ENCODE measurements at places on chromosomes 12 and 14.

- no peak for DNase-seq
Measured at GRCh38 chr14:36339816-36340215, 19.4 kb upstream of the MBIP start.

DNA sequence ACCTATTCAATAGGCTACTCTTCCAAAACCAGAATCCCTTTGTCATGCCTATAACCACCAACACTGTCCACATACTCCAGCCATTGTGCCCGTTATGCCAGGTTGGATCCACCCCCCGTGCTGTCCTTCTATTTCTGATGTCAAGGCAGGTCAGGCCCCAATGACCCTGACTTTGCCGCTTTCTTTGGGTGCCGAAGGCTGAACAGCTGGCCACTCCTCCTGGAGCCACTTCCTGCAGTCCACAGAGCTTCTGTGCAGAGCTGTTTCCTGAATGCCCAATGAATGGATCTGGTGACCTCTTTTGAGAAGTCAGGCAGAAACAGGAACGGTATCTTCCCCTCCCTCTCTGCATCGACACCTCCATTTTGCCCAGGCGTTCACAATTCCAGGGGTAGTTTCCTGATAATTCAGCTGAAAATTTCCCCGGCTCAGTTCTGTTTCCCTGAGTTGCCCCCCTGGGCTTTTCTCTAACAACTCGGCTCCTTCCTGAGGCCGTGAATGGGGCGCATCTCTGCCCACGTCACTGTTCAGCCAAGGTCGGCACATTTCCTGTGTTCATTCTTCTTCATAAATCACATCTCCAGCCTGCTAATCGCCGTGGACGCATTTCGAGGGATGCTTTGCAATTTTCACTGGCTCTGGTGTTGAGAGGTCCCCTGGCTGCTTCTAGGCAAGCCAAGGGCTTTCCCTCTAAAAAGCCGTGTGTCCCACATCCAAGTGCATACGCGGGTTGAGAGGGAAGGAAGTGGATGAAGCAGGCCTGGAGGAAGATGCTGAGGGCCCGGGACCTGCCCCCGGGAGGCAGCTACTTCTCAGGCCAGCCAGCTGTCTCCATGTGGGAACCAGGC lies 86.5 kb downstream of the PAPOLA start:
- no peak for DNase-seq

- no peak for DNase-seq
Measured at GRCh38 chr12:50188875-50189575, 21.9 kb upstream of the CERS5 start.

DNA sequence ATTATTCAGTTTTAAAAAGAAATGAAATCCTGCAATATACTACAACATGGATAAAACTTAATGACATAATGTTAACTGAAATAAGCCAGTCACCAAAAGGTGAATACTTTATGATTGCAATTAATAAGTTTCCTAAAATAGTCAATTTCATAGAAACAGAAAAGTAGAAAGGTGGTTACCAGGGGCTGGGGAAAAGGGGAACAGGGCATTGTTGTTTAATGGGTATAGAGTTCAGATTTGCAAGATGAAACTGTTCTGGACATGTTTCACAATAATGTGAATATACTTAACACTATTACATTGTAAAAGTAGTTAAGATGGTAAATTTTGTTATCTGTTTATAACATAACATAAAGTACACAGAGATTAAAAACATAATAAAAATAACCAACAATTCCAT lies 550.9 kb downstream of the CCER1 start:
- DNase-seq = no peak

DNA sequence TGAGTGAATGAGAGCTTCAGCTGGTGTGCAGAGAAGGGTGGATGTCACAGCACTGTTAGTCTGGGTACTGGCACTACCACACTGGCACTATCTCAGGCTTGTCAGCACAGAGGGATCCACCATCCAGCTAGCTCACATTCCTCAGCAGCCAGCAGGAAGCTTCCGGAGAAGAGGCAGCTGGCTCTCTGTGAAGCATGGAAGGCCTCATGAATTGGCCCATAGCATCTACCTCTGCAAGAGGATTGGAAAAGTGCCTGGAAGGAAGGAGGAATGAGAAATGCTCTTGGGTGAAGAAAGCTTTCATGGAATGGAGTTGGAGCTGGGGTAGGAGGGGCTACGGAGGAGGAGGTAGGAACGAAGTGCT lies 9.9 kb downstream of the KRT83 start:
- no peak for DNase-seq

DNA sequence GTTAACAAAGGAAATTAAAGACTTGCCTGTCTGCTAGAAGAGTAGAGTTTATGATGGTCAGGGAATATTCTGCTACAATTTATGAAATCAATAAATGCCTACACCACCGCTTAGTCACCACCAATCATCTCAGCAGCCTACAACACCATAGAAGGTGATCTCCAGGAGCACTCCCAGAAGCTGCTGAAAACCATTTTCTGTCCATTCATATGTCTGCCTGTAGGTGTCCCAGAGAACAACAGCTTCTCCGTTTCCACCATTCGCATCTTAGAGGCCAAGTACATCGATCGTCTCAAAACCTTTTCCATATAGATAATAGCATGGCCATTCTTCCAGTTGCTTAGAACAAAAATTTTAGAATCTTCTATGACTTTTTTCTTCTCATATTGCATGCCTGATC lies 303.4 kb downstream of the KCNC2 start:
- DNase-seq = no peak

DNA sequence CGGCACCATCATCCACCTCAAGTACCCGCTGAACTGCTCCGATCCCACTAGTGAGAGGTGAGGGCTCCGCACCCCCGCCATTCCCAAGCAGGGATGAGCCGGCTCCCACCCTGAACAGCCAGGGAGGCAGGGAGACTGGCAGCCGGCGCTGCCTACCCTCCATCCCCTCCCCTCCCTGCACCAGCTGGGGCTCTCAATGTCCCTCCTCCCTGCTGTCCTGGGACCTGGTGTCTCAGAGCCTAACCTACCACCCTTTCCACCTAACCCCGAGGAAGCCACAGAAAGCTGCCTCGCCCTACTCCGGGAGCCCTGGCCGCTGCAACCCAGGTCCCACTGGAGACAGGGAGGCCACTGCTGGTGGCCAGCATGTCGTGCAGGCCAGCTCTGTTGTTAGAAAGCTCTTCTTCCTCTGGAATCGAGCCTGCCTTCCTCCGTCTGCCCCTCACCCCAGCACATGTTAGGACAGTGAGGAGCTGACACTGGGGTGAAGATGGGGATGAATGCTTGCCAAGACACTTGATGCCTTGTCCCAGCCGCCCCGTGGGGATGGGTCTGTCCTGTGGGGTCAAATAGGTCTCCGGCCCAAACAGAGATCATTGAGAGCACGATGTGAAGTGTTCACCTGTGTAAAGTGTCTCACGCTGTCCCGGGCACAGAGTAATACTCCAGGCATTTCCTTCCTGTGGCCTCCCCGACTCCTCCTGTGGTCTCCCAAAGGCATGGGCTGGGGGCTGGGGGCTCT lies 1.1 kb downstream of the PTPN6 start:
- DNase-seq = no peak

DNA sequence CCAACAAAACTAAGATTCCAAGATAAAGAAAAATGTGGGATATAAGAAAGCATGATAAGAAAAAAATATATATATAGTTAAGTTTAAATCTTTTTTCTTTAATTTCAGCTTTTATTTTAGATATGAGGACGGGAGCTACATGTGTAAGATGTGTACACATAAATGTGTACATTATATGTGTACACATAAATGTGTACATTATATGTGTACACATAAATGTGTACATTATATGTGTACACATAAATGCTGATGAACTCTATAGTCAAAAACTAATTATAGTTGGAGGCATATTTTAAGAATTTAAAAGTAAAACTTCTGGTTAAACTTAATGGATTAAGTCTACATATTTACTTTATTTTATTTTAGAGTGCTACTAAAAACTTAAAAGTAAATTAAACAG lies 123.6 kb downstream of the BTG1 start:
- DNase-seq = no peak

DNA sequence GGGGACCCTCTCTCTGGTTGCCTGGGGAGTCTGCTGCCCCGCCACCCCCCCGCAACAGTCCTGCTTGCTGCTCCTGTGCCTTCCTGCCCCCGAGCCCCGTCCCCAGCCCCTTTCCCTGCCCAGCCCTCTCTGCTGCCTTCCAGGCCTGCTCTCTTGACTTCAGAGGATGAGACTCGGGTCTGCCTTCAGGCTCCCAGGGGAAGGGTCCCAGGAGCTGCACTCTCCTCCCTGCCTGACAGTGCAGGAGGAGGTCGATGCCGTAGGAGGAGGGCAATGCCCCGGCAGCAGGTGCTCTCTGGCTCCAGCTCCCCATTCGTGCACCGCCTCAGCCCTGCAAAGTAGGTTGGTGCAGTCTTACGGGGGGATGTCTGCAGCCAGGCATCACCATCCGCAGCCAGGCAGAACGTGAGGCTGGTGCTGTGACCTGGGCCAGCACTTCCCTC lies 185.1 kb upstream of the C14orf180 start:
- peak; percentile 54 for DNase-seq

DNA sequence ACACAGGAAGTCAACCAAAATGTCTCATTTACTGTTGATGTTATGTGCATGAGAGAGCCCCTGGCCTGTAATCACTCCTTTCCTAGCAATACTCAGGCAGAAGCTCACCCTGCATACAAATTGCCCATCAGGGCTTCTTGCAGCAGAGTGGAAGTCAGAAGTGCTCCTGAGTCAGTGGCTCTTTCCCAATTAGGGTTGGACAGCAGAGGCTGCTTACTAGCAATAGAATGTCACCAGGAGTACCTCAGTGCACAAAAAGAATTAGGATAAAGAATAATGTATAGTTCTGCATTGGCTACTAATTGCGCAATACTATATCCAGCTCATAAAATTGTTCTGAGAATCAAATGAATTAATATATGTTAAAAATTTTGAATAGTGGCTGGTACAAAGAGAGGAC lies 161.1 kb downstream of the SLC35F4 start:
- DNase-seq = no peak

DNA sequence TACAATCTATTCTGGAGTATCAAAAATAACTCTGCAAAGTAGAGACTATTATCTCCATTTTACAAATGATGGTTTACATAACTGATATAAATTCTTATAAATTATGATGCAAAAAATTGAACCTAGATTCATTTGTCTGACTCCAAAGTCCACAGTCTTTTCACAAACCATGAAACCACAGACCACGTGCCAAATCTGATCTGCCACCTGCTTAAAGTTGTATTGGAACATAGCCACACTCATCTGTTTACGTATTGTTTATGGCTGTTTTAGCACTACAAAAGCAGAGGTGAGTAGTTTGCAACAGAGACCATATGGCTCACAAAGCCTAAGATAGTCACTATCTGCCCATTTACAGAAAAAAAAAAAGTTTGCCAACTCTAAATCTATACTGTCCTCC lies 105.3 kb downstream of the KCNH5 start:
- no peak for DNase-seq

GRCh38 chr12:27303139-27304111 lies 29.2 kb upstream of the BMAL2 start:
- no peak for DNase-seq

DNA sequence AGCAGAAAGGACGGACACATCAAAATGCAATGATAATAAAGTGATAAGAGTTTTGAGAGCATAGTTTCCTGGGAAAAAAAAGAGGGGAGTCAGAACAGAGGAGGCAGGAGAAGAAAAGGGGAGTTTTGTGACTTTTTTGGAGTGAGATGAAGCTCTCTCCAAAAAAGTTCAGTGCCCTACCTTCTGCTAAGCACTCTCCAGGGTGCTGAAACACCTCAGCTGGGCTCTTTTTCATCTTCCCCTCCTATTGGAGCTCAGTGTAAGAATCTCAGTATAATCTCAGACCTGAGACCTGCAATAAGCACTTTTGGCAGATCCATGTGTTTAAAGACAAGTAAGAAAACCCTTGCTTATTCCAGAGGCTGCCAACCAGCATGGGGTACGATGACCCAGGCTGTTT lies 58.9 kb upstream of the SRRM4 start:
- no peak for DNase-seq

- DNase-seq = no peak
Measured at GRCh38 chr12:70443062-70443673, 77.1 kb downstream of the KCNMB4 start.

- no peak for DNase-seq
Measured at GRCh38 chr12:386651-387050, 2.5 kb downstream of the KDM5A start.

DNA sequence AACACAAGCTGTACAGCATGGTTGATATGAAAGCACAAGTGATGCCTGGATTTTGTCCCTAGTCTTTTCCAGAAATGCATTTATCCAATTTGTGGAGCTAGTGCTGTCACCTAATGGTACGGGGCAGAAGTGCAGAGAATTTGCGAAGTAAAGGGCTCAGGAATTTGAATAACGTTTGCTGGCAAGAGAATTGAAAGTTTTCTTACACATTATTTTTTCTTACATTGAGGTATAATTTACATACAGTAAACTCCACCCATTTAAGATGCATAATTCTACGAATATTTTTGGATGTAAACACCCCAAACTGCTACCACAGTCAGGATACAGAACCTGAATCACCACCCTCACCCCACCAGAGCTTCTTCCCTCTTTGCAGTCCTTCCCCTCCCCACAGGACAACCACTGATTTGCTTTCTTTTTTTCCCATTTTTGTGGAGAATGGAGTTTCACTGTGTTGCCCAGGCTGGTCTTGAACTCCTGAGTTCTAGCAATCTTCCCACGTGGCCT lies 3.5 kb downstream of the AICDA start:
- peak; percentile 58 for DNase-seq

GRCh38 chr12:41264281-41264680 lies 76.2 kb downstream of the PDZRN4 start:
- no peak for DNase-seq

GRCh38 chr12:10590966-10591365 lies 22.4 kb downstream of the MAGOHB start:
- no peak for DNase-seq

DNA sequence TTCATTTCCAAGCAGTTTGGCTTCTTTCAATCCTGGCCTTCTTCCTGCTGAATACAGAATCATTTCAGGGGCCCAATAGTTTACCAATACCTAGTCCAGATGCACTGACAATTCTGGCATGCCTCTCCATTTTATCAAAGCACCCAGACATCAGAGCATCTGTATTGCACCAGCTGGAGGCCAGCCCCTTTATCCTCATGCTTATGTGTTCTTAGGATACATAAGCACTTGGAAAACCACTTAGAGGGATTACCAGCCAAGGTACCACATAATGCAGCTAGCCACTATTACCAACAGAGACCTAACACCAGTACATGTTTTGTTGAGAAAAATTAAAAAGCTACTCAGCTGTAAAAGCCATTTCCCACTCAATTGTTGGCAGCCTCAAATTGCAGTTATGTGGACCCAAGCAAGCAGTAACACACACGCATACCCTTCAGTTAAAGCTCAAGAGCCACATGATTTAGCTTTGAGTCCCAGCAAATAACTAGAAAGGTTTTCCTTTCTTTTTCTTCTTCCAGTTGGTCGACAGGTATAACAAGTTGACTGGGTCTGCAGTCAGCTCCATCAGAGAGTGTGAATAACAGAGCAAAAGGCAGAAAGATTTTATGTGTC lies 263.8 kb downstream of the DIO2 start:
- DNase-seq = no peak

DNA sequence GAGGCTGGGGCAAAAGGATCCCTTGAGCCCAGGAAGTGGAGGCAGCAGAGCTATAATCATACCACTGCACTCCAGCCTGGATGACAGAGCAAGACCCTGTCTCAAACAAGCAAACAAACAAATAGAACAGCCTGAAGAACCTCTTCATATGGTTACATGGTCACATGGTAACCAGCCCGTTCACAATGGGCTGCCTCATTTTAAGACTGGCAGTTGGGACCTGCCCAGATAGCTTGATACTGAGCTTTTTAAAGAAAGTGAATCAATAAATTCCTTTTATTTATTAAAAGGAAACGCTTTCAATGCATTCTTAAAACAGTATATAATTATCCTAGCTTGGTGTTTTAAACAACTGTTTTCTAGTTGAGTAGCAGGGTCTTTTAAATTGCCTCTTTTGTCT lies 10.5 kb downstream of the MLXIP start:
- DNase-seq = no peak

Data from germinal center (tissue), 1 donor.